ENCODE measurements at places on chromosomes 12 and 14.

DNA sequence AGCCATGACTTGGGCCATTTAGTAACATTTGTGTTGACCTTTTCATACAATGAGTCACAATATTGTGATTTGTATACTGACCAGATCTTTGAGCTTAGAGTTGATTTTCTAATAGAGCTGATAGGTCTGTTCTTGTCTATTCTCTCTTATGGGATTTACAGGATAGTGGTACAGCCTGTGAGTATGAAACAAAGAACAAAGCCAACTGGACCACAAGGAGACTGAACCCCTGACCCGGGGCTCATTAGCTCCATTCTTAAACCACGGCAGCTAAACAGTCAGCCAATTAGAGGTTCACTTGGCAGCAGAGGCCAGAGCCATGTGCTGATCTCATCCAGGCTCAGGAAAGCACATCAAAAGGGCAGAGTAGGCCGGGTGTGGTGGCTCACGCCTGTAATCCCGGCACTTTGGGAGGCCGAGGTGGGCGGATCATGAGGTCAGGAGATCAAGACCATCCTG is 59.1 kb upstream of the GNPNAT1 start:
- DNase-seq, result no peak

DNA sequence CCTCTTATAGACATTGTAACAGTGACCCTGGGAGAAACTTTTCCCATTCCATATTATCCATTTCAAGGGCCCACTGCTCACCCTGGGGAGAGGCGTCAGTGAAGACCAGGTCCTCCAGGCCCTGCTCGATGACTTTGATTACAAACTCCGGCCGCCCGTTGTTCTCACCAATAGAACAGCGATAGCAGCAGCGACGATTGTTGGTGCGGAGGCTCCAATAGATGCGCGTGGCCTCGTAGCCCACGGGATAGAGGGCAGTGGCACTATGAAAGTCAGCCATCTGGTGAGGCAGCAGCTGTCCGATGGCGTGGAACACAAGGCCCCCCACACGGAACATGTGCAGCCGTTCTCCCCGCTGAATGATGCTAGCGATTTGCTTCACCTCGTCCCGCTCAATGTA is 7.5 kb upstream of the PRKAG1 start:
- no peak for DNase-seq

GRCh38 chr14:100982353-100982752 is 78.8 kb upstream of the RTL1 start:
- DNase-seq, result no peak

DNA sequence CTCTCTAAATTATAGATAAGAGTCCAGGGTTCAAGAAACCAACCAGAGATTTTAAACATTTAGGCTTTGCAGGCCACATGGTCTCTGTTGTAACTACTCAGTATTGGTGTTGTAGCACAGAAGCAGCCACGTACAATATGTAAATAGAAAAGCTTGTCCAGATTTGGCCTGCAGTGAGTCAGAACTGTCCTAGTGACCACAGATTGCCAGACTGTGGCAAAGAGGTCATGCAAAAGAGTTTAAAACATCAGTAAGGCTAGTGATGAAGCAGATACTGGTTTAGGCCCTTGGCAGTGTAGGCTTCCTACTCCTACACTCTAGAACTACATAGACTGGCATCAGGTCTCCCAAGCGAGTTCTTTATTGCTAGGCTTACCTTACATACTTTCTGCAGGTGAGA is 117.6 kb upstream of the GARIN6 start:
- no peak for DNase-seq

GRCh38 chr14:76900682-76901081 is 74.5 kb downstream of the LRRC74A start:
- no peak for DNase-seq

DNA sequence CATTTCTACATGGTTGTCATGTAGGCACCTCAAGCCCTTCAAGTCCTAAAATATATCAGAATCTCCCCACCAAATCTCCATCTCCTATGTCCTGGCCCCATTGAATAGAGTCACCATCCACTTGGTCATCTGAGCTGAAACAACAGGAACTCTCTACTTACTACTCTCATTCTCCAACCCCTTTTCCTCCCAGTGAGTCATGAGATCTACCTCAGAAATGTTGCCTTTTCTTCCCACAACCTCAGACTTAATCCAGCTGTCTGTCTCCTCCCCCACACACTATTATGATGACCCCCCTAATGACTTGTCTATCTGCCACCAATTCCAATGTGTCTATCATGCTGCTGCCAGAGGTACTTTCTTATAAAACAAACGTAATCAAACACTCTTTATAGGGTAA is 72.3 kb upstream of the TMEM263 start:
- DNase-seq, result no peak

- no peak for DNase-seq
These were observed 39.0 kb upstream of the SFSWAP start for GRCh38 chr12:131671871-131672270.

DNA sequence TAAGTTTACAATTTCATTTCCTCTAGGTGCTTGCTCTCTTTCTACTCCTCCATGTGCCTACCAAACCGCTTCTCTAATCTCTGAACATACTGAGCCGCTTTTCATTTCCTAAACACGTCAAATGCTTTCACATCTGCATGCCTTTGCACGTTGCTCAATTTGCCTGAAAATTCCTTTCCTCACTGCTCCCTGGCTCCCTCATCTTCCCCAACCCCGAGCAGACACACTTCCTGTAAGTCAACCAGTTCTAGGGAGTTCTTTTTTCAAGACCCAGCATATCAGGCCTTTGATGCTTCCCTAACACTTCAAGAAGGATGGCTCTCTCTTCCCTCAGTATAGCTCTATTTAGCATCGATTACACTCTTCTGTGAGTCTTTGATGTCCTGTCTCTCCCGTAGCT is 50.3 kb downstream of the LMO3 start:
- no peak for DNase-seq

- DNase-seq, result no peak
These were observed 47.2 kb upstream of the GARIN6 start for GRCh38 chr12:99600388-99600787.

DNA sequence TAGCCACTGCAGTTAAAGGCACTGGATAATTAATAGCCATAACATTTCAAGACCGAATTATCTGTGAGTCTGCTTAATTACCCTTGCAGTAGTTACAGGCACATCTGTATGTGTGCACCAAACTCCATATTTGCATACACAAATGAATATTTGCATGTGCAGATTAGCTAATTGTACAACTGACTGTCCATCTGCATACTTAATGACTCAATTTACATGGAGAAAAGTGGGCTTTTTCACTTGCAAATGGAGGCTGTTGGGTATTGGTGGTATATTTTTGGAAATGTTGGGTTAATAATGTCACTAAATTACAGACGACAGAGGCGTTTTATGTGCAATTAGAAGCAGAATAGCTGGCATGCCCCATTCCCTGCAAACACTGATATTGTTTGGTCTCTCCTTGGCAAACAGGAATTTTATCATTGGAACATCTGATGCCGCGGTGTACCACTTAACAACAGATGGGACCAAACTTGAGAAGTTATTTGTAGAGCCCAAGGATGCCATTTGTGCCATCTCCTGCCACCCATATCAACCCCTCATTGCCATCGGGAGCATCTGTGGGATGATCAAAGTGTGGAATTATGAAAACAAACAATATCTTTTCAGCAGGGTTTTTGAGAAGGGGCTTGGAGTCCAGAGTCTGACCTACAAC is 39.6 kb downstream of the CFAP251 start:
- no peak for DNase-seq

DNA sequence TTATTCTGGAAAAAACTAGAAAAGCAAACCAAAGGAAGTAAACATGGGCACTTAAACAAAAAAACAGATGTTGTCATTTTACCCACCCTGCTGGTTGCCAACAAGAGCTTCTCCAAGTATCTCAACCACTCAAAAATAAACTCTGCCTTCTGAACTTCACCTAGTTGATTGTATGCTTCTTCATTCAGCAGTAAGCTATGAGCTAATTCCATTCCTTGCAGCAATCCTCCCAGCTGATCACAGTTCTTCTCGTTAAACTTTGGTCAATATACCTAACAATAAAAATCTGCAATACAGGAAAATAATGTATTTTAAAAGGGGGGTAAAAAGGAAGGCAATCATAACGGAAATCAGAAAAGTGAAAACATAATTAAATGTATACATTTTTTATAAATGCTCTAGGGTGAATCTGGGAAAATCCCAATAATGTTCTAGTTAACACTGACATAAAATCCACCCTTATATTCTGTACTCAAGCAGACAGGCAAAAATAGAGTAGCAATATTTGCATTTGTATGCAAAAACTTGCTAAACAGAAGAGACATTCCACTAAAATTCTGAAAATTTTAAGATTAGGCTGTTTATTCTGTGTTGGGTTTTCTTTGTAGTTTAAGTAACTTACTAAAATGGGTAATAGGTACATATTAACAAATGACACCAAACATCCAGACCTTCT is 17.4 kb downstream of the HEATR5A start:
- DNase-seq, result no peak

DNA sequence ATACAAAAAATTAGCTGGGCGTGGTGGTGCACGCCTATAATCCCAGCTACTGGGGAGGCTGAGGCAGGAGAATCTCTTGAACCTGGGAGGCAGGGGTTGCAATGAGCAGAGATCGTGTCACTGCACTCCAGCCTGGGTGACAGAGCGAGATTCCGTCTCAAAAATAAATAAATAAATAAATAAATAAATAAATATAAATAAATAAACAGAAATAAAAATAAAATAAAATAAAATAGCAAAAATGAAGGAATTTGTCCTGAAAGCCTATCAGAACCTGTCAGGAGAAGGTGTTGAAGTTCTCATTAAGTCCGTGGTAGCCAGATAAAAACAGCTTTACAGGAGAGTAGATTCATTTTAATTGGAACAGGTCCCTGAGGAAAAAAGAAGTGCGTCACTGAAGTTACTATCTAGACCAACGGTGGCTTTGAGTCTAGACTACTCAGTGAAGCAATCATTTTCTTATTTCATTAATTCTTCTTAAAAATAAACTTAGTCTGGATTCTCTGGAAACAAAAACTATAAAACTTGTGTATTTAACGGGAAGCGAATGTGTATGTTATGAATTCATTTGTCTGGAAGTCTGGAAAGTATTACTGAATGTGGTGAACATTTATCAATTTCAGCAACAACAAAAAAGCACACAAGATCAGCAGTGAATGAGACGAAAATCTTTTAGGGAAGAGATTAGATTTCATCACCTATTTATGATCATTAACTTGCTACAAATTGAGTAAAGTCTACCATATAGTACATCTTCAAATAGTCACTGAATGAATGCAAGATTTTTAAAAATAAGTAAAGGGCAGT is 248.5 kb upstream of the PDE3A start:
- no peak for DNase-seq

DNA sequence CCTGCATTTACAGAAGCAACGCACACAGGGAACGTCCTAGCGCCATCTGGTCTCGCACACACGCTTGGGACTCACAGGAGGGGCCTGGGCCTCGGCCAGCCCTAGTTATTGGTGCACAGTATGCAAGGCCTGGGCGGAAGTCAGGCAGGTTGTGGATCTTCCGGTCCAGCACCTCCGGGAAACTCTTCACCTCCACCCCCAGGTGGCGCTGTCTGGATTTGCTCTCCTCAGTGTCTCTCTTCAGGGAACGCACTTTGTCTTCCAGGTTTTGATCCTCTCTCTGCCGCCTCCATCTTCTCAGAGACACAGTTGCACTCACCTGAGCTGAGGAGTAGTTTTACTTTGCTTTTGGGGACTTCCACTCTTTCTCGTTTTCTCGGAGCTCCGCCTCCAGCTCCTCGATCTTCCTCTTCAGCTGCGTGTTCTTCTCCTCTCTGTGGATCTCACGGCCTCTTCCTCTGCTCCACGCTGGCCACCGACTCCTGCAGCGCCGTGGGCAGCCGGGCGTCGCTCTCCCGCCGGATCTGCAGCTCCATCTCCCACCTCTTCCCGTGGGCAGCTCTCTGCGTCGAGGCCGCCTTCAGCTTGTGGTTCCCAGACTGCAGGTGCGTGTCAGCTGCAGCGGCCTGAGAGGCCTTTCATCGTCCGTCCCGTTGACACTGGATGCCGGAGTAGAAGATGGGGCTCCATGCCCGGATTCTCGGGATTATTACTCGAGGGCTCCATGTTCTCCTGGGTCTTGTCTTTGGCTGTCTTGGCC is 933.8 kb downstream of the TMEM121 start:
- no peak for DNase-seq

GRCh38 chr14:95180966-95181741 is 23.8 kb upstream of the DICER1 start:
- DNase-seq, result no peak

DNA sequence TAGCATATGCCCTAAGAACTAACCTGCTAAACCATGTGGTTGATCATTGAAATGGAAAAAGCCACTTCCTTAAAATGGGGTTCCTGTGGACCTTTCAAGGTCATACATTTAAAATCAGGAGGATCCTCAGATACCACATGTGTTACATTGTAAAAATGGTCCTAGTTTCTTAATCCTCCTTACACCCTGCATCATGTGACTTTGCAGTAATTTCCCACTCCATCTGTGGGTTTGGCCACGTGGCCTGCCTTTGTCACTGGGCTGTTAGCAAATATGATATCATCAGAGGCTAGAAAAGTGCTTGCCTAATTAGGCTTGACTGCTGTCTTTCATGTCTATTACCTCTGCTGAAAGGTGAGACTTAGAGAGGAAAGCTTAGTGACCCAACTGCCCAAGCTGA is 70.7 kb downstream of the CMKLR1 start:
- no peak for DNase-seq

DNA sequence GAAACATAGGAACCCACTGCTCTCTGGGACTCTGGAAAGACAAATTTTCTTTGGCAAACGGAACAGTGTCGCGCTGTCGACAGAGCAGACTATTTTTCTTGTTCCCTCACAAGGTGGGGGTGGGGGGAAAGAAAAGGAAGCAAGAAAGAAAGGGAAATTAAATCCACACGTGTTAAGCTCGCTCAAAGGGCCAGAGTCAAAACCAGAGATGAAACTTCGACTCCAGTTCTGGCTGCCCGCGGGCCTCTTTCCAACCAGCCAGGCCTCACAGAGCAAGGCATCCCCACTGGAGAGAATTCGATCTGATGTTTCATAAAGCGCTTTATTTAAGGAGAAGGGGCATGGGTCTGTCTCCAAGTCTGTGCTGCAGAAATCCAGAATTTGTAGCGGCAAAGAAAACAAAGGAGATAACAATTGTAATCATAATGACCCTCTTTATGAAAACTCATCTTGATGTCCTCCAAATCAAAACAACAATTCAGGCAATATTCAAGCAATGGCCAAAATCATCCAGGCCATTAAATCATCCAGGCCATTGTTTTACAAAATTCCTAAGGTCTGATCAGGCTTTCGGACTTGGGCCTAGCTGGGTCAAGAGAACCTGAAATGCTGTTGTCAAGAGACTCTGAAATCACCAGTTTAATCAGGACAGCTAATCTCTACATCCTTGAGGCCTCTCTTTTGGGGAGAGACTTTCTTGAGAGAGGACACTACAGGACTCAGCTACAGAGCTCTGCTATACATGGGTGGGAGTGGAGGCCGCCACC is 5.3 kb upstream of the TBX5 start:
- no peak for DNase-seq
